ENCODE measurements at places on chromosomes 4 and X.
A peak's percentile ranks its signal among the peaks of the same experiment; 100 is the strongest.

GRCh38 chr4:107951551-107951950 is 20.2 kb downstream of the CYP2U1 start:
- DNase-seq: no peak

- no peak for DNase-seq
Measured at GRCh38 chrX:24985120-24985519, 30.6 kb downstream of the ARX start.

DNA sequence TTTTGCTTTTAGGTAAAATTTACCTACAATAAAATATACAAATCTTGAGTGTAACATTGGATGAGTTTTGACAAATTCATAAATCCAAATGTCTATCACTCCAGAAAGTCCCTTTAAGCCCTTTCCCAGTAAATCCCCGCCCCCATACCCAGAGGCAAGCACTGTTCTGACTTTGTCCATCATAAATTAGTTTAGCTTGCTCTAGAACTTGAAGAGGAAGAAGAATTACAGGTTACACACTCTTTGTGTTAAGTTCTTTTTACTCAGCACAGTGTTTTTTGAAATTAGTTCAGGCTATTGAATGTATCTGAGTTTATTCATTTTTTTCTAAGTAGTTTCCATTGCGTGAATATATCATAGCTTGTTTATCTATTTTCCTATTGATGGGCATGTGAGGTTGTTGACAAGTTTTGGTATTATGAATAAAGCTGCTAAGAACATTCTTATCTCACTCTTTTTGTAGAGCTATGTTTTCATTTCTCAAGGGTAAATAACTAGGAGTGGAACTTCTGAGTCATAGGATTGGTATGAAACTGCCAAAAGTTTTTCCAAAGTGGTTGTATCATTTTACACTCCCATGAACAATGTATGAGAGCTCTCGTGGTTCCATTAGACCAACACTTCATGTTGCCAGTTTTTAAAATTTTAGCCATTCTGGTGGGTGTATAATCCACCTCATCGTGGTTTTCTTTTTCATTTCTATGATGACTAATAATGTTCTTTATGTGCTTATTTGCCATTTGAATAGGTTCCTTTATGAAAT is 22.4 kb upstream of the HPSE start:
- no peak for DNase-seq

GRCh38 chr4:24434241-24434640 is 150.1 kb downstream of the DHX15 start:
- no peak for DNase-seq

GRCh38 chrX:23864742-23865326 is 42.9 kb downstream of the APOO start:
- DNase-seq: no peak

- DNase-seq: no peak
Measured at GRCh38 chr4:131001371-131001770, 1905.4 kb downstream of the C4orf33 start.

- DNase-seq: no peak
Measured at GRCh38 chrX:14355556-14355955, 173.8 kb upstream of the GLRA2 start.

GRCh38 chr4:166064721-166065120 is 191.7 kb downstream of the TLL1 start:
- DNase-seq: no peak

DNA sequence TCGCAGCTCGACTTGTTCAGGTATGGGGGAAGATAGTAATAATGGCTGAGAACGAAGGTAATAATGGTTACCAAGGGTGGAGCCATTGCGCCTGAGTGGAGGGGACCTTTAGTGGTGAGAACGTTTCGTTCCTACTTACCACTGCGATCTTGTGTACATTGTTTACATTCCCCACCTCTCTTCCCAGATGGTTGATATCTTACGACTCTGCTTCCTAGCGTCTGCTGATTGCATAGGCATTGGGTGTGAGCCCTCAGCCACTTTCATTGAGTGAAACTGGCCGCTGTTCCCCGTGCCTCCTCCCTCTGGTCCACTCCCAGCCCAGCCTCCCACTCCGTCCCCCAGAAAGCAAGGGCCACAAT is 850 bp downstream of the IGBP1 start:
- DNase-seq: no peak

GRCh38 chr4:107616838-107617389 is 103.1 kb downstream of the PAPSS1 start:
- DNase-seq: no peak

DNA sequence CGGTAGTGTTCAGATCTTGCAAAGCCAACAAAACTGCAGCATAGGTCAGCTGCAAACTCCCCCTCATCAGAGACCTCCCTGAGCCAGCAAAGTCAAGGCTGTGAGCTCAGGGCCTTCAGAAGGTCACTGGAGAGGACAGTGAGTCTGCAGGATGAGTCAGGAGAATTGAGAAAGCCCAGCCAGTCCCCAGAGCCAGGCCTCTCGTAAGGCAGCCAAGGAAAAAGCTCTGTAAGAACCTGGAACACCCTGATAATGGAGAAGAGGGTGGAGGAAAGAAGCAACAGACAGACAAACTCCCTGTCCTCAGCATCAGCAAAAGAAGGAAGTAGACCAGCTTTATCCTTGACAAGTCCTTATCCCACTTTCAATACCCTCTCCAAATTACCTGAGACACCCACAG is 33.0 kb downstream of the GRIA3 start:
- DNase-seq: no peak

DNA sequence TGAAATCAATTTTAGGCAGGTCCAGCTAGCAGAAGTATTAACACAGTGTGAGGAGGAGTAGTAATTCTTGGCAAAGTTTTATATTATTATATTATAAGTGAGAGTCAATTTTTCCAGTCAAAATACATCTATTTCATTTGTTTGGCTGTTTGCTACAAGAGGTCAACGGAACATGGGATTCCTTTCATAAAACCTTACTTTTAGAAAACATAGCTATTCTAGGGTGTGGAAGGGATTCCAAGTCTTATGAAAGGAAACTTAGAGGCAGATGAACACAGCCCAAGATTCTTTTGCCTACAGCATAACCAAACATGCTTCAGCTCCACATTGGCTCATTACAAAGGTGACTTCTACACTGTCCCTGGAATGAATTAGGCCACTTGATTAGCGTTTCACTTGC is 29.9 kb upstream of the PCDH19 start:
- no peak for DNase-seq

DNA sequence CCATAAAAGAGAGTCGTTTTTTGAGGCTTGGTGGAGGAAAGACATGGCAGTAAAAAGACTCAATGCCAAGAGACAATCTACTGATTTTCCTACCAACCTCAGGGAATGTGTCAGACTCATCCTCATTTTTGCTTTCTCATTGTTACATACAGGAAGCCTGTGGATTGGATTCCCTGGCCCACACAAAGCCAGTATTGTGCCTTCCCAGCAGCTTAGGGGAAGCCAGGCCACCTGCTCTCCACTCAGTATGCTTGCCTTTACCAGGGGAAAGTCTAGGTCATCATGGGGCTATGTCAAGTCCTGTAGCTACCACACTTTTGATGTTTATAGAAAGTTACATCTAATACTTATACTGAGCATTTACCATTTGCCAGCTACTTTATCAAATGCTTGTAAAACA is 11.0 kb downstream of the BMX start:
- DNase-seq: no peak

DNA sequence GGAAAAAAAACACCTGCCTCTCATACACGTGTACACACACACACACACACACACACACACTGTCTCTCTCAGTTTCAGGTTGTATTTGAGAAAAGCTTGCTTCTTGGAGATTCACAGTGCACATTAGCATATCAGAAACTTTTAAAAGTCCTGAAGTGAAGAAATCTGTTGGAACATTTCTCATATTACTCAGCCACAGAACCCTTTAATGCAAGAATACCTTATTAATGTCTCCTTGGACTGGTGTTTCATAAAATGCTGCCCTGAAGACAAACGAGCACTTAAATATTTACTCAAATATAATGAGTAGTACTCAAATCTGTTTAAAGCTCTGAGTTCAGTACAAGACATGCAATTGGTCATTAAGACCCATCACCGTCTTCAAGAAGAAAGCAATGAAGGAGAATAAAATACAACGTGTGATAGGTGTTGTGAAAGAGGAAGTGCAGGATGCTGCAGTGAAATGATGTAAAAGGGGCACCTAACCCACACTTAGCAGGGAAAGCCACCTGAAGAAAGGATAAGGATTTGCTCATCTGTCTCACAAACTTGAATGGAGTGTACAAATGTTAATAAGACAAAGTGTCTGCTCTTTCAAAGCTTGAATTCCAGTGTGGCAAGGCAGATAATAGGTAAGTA is 57.0 kb downstream of the DCLK2 start:
- peak; percentile 11 for DNase-seq

GRCh38 chr4:186900232-186900900 is 176.7 kb upstream of the FAT1 start:
- DNase-seq: peak; percentile 27

DNA sequence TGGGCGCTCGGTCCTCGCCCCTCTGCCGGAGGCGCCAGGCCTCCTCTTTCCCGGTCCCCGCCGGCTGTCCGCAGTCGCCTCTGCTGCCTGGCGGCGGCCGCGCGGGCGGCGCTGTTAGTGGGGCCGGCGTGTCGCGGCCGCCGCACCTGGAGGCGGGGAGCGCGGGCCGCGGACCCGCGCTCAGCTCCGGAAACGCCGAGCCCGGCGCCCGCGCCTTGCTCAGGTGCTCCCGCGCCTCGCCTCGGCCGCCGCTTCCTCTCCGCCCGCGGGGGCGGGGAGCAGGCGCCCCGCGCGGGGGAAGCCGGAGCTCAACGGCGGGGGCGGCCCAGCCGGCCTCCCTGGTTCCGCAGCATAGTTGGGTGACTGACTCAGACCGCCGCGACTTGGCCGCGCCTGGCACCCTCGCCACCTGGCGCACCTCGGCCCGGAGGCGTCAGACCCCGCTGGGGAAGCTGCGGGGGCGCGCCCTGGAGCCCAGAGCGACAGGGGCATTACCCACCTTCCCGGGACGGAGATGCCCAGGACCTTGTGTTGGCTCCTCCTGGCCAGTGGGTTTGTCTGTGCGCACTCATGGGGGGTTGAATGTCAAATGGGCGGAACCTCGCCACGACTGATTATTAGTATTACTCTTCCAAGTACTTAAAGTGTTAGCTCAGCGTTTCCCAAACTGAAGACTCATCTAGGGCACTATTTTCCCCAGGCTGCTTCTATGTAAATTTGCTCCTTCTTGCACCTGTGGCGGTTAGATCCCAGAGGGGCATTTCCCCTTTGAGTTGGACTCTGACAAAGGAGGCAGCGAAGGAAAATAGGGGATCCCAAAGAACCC is at the start of gene ARAP2:
Gene ARAP2, minus strand, starts transcription at position 258 of the 826 bp plus-strand sequence. CDS start 15,028 bp downstream, outside the sequence.
- peak; percentile 49 for DNase-seq

GRCh38 chr4:26909369-26909768 is 48.7 kb downstream of the STIM2 start:
- no peak for DNase-seq

DNA sequence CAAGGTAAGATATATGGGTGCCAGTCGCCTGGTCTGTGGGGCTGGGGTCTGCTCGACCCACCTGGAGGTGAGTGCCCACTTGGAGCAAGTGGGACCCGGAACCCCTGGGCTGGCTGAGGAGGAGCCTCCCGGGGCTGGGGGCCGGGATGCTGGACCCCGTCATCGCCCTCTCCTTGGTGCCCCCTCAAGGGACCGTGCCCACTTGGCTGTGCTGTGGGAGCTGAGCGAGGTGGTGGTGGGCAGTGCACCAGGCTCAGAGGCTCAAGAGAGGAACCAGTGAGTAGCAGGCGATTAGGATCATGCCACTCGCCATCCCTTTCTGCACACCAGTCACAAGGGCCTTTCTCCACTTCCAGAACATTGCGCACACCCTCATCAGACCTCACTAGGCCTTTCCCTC is 203.8 kb upstream of the PSAPL1 start:
- DNase-seq: no peak

DNA sequence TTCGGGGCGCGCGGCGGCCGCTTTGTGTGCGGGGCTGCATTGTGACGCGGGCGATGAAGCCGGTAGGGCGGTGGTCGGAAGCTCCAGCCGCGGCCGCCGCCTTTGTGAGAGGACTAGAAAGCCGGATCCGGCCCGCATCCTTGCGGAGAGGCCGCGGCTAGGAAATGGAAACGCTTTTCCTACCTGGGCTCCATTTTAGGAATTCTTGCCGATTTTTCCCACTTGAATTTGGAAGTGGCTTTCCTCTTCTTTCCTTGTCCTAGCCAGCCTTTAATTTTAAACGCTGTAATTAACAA is 708 bp downstream of the TMSB4X start:
- no peak for DNase-seq

- peak; percentile 13 for DNase-seq
Measured at GRCh38 chr4:121951521-121952110, at the start of gene TRPC3. TSS of gene TRPC3 (minus strand) at chr4:121952060. CDS start at chr4:121951680, 380 bp downstream.

- DNase-seq: no peak
Measured at GRCh38 chr4:186651624-186652023, 72.0 kb downstream of the FAT1 start.

GRCh38 chr4:89889289-89889688 is 5.4 kb upstream of the MMRN1 start:
- DNase-seq: peak; percentile 5

DNA sequence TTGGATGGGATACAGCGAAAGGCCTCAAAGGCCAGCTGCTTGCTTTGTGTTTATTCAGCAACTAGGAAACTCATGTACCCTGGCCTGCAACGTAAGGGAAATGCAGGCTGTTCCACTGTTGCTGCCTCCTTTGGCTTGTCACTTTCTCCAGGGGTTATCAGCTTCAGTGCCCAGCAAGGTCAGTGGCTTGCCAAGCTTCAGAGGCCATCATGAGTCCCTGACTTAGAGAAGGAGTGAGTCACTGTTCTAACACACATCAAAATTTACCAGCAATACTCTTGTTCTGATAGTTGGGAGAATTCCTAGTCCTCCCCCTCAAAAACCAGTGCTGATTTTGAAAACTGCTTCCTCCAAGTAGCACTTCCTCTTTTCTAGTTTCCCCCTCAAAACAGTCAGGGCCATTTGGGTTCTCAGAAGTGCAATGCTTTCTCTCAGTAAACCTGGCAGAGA is 250.8 kb downstream of the ARHGAP24 start:
- DNase-seq: peak; percentile 90

- DNase-seq: no peak
Measured at GRCh38 chrX:152892499-152892898, 5.4 kb upstream of the ZNF185 start.

DNA sequence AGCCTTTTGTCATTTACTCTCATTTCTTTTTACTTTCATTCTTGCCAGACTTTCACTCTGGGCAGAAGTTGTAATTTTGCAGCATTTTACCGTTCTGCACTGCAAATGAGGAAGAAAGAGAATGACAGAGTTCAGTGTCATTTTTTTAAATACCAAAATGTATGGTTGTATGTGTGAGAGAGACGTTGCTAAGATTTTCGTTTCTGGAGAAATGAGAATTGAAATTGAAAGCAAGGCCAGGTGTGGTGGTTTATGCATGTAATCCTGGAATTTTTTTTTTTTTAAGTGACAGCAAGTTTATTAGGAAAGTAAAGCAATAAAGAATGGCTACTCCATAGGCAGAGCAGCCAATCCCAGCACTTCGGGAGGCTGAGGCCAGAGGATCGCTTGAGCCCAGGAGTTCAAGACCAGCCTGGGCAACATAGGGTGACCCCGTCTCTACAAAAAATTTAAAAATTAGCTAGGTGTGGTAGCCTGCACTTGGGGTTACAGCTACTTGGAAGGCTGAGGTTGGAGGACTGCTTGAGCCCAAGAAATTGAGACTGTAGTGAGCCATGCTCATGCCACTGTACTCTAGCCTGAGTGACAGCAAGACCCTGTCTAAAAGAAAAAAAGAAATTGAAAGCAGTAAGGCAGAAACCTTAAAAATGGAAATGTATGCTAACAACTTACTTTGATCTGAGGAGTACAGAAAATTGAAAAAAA is 12.9 kb downstream of the DCK start:
- DNase-seq: peak; percentile 28
